ENCODE measurements at places on chromosomes 12 and 14. TPM values are rescaled to one million over a fixed set of nuclear protein-coding genes. Genes with fewer than 3 reads are reported as not detected.

DNA sequence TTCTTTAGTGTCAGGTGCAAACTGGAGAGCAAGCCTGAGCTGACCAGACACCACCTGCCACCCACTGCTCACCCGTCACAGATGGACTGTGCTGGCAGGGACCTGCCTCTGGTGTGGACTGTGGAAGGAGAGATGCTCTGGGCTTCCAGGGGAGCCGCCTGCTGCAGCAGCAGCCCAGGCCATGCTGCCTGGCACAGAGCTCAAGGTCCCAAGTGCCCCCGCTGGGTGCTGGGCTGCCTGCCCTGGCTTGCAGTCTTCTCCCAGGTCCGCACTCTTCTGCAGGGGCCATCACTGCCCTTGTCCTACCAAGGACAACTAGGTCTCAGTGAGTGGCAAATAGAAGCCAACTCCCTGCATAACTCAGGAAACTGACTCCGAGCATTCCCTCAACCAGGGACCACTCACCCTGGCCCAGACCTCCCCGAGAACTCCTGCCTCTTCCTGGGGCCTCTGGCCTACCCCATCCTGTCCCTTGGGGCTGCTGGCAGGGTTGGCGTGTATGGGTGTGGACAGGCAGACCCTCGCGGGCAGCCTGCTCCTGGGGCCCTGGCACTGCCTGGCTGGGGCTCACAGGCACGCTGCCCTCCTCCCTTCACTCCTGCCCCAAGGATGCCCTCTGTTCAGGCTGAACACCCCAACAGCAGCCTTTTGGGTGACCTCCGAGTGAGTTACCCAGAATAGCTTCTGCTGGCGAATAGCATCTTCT is 9.3 kb downstream of the AMN start:
- H3K4me1 ChIP-seq: no peaks in the 10 kb centered on the region
- H3K27me3 ChIP-seq: peaks cover 46% of the 10 kb centered on the region
- H3K4me3 ChIP-seq: no peak overlapping the region
- no peaks in the 10 kb centered on the region for H3K36me3 ChIP-seq
- H3K27ac ChIP-seq: no peak overlapping the region

DNA sequence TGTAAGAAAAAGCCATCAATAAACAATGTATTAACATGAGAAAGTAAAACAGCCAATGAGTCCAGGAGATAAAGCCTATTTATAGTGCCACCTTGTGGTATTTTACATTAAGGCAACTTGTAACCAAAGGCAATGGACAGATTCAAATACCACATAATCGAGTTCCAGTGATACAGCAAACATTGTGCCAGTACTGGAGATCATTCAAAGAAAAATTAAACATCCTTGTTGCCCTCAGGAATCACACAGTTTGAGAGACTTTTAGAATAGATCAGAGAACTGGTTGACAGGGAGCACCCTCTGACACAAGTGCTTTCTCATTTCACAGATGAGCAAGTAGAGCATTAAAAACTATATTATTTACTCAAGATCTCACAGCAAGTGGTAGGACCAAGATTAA is 98.1 kb downstream of the DDHD1 start:
- H3K4me3 ChIP-seq: no peak overlapping the region
- H3K4me1 ChIP-seq: no peaks in the 10 kb centered on the region
- H3K27ac ChIP-seq: no peak overlapping the region
- no peaks in the 10 kb centered on the region for H3K27me3 ChIP-seq
- H3K36me3 ChIP-seq: no peaks in the 10 kb centered on the region

The LPAR5 gene
- total RNA-seq: 0.89 TPM

The DLK1 gene
- total RNA-seq: 1.1 TPM

The HIP1R gene
- 19.9 TPM for total RNA-seq

GRCh38 chr12:94983321-94983720 is 20.2 kb downstream of the NDUFA12 start:
- no peak overlapping the region for H3K4me3 ChIP-seq
- no peaks in the 10 kb centered on the region for H3K36me3 ChIP-seq
- H3K4me1 ChIP-seq: 0 out of 2 replicates have a peak, but pooled peaks cover 6% of the 10 kb centered on the region

The POTEG gene
- total RNA-seq: not detected

DNA sequence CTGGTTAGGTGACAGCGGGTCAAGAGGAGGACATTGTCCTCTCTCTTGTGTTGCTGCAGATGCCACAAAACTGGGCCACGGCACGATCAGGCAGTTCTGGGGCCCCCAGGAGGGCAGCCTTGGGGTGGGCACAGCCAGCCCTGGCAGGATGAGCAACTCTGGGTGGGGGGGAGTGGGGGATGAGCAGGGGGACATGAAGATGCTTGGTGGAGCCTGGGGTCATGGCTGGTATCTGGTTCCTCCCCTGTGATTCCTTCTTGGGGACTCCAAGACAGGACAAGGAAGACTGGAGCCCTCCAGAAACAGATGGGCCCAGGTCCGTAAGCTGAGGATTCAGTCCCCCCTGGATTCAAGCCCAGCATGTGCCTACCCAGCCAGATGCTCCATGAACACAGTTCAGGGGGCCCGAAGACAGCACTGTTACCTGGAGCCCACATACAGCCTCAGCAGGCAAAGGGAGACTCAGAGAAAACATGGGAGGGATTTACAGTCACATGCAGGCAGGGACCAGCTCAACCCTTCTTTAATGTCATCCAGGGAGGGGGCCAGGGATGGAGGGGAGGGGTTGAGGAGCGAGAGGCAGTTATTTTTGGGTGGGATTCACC is 10.4 kb downstream of the SERPINA1 start:
- no peak overlapping the region for H3K4me3 ChIP-seq
- peaks cover 9% of the 10 kb centered on the region for H3K4me1 ChIP-seq
- H3K27ac ChIP-seq: no peak overlapping the region
- no peaks in the 10 kb centered on the region for H3K27me3 ChIP-seq

DNA sequence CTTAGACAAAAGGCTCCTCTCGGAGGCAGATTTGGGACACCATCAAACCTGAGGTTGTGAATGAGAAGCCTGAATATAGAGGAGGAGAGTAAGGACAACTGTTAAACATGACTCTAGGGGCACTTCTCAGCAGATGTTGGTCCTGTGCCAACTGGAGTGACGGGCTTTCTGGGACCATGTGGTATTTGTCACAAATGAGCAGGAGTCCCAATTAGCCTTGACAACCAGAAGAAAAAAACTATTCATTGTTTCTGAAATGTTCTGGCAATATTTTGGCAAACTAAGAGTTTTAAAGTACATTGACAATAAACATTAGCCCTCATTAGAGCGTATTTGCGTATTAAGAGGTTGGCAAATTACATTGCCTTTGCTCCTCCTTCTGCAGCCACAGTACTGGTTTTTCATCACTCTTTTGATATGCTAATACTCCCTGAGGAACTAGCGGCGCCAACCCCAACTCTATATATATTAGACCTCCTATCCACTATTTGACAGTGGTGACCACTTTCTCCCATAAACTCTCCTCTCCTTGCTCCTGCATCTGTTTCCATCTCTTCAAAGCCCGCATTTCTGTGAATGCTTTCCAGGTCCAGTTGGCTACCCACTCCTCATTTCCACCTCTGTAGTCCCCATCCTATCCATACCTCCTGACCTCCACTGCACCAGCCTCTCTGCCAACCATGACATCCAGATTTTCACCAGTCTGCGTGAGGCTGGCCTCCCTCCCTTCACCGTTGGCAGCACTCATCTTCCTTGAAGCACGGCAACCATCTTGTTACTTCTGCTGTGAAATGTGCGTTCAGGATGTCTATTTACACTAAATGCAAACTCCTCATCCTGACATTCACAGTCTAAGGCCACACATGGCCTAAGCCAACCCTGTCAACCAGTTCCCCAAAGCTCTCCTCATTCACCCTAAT is 100.7 kb downstream of the ZFC3H1 start:
- H3K36me3 ChIP-seq: no peaks in the 10 kb centered on the region
- no peak for DNase-seq
- no peak overlapping the region for H3K4me3 ChIP-seq
- H3K27me3 ChIP-seq: no peaks in the 10 kb centered on the region
- no peak overlapping the region for H3K27ac ChIP-seq
- H3K4me1 ChIP-seq: no peaks in the 10 kb centered on the region

The LAG3 gene
- total RNA-seq: 1.0 TPM

- no peak overlapping the region for H3K27ac ChIP-seq
- peaks cover 20% of the 10 kb centered on the region for H3K27me3 ChIP-seq
- H3K36me3 ChIP-seq: no peaks in the 10 kb centered on the region
- no peak for DNase-seq
- H3K4me1 ChIP-seq: peaks cover 4% of the 10 kb centered on the region
Observed at GRCh38 chr12:132471011-132471857, 18.7 kb upstream of the FBRSL1 start.

- peaks cover 12% of the 10 kb centered on the region for H3K27me3 ChIP-seq
- DNase-seq: peak; percentile 22
- no peak overlapping the region for H3K4me3 ChIP-seq
- H3K4me1 ChIP-seq: peaks cover 33% of the 10 kb centered on the region
- H3K27ac ChIP-seq: no peak overlapping the region
Observed at GRCh38 chr12:100724071-100724470, 70.5 kb upstream of the ANO4 start.

GRCh38 chr14:46063872-46064271 is 587.7 kb downstream of the RPL10L start:
- H3K27me3 ChIP-seq: no peaks in the 10 kb centered on the region
- H3K36me3 ChIP-seq: no peaks in the 10 kb centered on the region
- DNase-seq: peak; percentile 2
- H3K4me1 ChIP-seq: no peaks in the 10 kb centered on the region

DNA sequence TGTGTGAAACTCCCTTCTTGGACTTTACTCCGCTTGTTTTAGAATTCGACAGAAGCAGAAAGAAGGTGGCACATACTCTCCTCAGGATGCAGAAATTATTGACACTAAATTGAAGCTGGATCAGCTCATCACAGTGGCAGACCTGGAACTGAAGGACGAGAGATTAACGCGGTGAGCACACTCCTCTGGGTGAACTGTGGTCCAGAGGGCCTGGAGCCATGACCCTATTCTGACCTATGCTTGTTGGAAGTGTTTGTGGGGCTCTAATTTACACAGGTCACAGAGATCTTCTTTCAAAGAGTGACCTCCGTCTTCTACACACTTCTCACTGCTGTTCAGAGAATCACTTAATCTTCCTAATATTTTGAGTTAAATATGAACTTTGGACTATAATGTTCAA is 72.5 kb upstream of the MYF6 start:
- no peak for DNase-seq
- no peaks in the 10 kb centered on the region for H3K36me3 ChIP-seq
- no peak overlapping the region for H3K4me3 ChIP-seq
- H3K27me3 ChIP-seq: no peaks in the 10 kb centered on the region

- peak; percentile 62 for DNase-seq
- H3K4me3 ChIP-seq: no peak overlapping the region
- peaks cover 20% of the 10 kb centered on the region for H3K4me1 ChIP-seq
- no peaks in the 10 kb centered on the region for H3K27me3 ChIP-seq
- H3K27ac ChIP-seq: no peak overlapping the region
- H3K36me3 ChIP-seq: no peaks in the 10 kb centered on the region
Observed at GRCh38 chr12:27549801-27550652, 26.0 kb downstream of the PPFIBP1 start.

DNA sequence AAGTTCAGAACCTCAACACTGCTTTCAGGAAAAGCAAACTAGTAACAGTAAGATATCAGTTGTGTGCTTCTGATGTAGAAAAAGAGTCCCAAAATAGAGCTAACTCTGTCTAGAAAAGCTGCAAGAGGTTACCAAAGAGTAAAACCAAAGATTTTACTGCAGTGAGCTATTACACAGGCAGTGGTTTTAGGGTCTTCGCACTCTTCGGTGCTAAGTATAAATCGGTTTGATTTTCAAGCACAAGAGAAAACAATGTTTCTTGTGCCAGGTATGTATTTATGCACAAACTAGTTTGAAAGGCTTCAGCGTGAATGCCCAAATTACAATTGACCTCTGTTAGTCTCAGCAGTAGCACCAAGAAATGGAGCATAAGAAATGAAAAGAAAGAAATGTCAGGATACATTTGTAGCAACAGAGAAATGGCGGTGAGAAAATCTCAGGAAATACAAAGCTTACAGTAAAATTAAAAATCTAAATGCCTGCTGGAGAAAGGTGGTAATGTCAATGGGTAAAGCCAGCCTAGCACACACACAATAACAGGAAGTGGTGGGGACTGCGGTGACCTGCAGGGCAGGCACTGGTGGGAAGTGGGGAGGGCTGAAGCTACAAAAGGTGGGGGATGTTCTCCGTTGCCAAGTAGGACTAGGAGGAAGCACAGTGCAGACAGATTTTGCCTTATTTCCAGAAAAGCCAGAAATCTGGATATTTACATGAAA is 18.0 kb upstream of the DYRK2 start:
- H3K27me3 ChIP-seq: no peaks in the 10 kb centered on the region
- H3K4me3 ChIP-seq: peak overlapping the region; percentile 24
- no peaks in the 10 kb centered on the region for H3K36me3 ChIP-seq
- peak; percentile 73 for DNase-seq
- no peak overlapping the region for H3K27ac ChIP-seq
- peaks cover 36% of the 10 kb centered on the region for H3K4me1 ChIP-seq

- peaks cover 23% of the 10 kb centered on the region for H3K4me1 ChIP-seq
- H3K27me3 ChIP-seq: no peaks in the 10 kb centered on the region
- H3K4me3 ChIP-seq: no peak overlapping the region
- H3K36me3 ChIP-seq: no peaks in the 10 kb centered on the region
Observed at GRCh38 chr14:68395604-68396003, 397.3 kb downstream of the ZFP36L1 start.

The OTUB2 gene
- total RNA-seq: 4.1 TPM

The KRT85 gene
- not detected for total RNA-seq

The KLRC3 gene
- total RNA-seq: not detected

The SERPINA1 gene
- not detected for total RNA-seq

The RNASE3 gene
- not detected for total RNA-seq

DNA sequence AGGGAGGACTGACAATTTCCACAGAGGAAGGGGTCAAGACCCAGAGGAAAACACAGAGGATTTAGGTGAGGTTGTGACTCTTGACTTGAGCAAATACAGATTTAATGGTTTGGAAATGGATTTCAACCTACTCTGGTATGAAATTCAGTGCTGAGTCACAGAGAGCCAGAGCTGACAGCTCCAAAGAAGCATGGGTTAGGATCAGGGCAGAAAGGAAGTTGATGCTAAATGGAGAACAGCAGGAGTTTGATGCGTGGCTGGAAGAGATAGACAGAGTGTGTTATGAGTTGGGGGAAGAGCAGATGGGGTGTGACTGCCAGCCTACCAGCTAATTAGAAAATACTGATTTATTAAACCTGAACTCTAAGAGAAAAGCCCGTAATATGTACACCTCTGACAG is 272.6 kb downstream of the FOXG1 start:
- no peaks in the 10 kb centered on the region for H3K36me3 ChIP-seq
- H3K27me3 ChIP-seq: no peaks in the 10 kb centered on the region
- H3K27ac ChIP-seq: no peak overlapping the region
- peak; percentile 32 for DNase-seq
- H3K4me1 ChIP-seq: 0 out of 2 replicates have a peak, but pooled peaks cover 8% of the 10 kb centered on the region
- H3K4me3 ChIP-seq: no peak overlapping the region

DNA sequence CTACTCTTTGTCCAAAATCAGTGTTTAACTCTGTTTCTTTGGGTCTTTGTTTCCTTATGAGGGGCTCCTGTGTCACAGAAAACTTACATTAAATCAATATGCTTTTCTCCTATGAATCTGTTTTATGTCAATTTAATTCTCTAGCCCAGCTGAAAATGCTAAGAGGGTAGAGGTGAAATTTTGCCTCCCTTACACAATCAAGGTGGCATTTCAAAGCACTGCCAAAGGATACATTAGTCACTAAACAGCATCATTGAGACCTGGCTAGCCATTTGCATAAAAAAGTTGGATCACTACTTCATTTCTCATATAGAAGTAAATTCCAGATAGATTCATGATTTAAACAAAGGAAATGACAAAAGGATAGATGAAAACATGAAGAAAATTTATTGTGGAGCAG is 12.1 kb downstream of the TCL1B start:
- peaks cover 76% of the 10 kb centered on the region for H3K27me3 ChIP-seq
- H3K4me1 ChIP-seq: peaks cover 37% of the 10 kb centered on the region
- H3K36me3 ChIP-seq: no peaks in the 10 kb centered on the region
- H3K27ac ChIP-seq: no peak overlapping the region

The RFLNA gene
- 20.4 TPM for total RNA-seq

The AVPR1A gene
- total RNA-seq: 0.24 TPM

- no peak overlapping the region for H3K27ac ChIP-seq
- H3K4me3 ChIP-seq: no peak overlapping the region
- DNase-seq: no peak
- H3K36me3 ChIP-seq: no peaks in the 10 kb centered on the region
- H3K4me1 ChIP-seq: no peaks in the 10 kb centered on the region
Observed at GRCh38 chr14:60217713-60218112, 31.3 kb upstream of the PPM1A start.

Data from GM23338 (cell line).